HepG2 (cell line): ENCODE measurements at places on chromosomes 12 and 14. TPM values are rescaled to one million over a fixed set of nuclear protein-coding genes. Genes with fewer than 3 reads are reported as not detected.

DNA sequence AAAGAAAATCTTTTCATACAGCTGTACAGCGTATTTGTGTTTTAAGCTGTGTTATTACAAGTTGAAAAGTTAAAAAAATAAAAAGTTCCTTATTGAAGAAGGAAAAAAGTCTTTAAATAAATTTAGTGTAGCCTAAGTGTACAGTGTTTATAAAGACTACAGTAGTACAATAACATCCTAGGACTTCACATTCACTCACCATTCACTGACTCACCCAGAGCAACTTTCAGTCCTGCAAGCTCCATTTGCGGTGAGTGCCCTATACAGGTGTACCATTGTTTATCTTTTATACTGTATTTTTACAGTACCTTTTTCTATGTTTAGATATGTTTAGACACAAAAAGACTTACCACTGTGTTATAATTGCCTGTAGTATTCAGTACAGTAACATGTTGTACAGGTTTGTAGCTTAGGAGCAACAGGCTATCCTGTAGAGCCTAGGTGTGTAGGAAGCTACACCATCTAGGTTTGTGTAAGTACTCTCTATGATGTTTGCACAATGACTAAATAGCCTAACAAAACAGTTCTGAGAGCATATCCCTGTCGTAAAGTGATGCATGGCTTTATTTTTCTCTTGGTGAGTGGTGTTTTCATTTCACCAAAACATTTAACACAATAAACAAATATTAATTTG, 275.2 kb downstream of the DACT1 start:
- DNase-seq, result no peak

DNA sequence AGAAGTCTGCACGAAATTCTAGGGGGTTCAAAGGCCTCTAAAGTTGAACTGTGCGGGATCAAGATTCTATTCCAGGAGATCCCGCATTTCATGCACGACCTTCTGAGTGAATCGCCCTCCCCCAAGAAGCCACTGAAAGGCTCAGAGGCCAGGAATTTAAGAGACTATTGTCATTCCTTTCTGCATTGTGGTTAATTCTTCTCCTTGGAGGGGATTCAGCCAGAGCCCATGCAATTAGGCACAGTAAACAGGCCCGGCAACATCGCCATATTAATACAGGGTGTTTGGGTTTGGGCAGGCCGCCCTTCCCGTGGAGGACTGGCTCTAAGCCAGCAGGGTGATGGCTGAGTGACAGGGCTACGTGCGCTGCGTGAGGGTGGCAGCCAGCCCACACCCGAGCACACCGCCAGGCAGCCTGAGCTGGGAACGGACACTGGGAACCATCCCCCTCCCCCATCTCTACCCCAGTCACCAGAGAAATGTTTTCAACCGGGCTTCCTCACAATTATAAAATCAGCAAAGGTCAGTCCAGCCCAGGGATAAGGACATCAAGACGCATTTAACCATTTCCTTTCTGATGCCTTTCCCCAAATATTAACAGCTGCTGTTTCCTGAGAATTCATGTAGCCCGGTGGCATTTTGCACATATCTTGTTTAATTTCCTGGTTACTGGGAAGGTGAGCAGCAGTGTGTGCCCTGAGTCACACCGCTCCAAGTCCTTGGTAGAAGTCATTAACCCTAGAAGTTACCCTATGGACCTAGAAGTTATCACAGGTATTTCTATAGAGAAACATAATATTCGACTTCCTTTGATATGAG, 12.5 kb downstream of the EGLN3 start:
- DNase-seq, result peak; percentile 49

DNA sequence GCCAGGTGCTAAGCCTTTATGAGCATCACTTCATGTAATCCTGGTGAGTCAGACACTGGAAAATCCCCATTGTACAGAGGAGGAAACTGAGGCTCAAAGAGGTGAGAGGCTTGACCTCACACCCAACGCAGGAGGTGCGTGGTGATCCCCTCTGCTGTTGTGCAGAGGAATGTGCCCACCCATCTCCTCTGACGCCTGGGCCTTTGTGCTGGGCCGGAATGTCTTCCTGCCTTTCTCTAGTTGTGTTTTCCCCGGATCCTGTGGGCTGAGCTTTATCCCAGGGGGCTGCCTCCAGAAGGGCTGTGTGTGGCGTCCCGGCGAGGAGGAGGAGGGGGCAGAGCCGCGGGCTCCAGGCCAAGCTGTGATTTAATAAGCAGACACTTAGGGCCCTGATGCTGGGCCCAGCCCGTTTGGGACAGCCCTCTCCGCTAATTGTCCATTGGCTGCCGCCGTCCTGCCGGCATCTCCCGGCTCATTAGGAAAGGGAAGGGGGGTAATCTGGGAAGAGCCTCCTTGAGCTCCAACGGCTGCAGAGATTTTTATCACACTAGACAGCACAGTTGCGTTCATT, 653.6 kb downstream of the MED13L start:
- DNase-seq, result no peak

GRCh38 chr12:113130457-113131135, 5.0 kb downstream of the RASAL1 start:
- DNase-seq, result peak; percentile 29

DNA sequence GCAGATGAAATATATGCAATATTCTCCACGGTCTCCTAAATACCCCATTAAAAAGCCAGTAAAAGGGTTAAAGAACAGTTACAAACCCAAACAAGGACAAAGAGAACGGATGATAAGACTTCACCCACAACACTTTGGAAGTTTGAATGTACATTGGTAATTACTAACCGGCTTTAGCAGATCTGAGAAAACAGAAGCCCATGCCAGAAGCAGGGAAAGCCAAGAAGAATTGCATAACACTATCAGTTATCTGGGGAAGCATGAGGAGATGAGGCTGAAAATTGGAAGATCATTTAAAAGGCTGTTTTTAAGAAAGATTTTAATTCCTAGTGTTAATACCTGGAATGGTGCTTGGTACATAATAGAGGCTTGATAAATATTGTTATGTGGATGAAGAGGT, 55.6 kb upstream of the MYBPC1 start:
- no peak for DNase-seq

DNA sequence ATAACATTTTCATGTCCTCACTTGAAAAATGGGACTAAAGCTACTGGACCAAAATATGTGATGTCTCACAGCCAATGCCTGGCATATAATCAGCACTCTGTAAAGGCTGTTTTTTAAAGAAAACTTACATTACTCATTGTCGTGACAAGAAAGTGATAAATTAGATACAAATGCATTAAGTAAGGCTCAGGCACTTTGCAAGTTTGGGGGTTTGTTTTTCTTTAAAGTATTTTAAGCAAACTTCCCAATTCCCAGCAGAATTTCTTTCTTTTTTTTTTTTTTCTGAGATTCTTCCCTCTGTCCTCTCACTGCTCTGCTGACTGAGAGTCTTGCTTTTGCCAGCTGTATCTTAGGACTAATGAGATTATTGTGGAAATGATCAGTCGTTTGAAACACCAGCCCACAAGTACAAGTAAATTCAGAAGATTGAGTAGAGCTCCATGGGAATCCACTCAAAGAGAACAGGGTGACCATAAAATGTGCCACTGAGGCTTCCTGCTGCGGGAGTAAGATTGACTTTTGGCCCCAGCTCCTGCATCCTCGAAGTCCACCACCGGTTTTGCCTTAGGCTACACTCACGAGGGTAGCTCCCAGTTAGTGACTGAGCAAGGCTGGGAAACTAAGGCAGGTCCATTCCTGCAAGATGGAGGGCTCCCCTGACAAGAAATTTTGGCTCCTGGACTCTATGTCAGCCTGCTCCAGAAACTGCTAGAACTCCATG, 82.8 kb downstream of the TMTC1 start:
- DNase-seq, result no peak

- no peak for DNase-seq
Measured at GRCh38 chr14:39109893-39110715, 4.0 kb upstream of the GEMIN2 start.

GRCh38 chr14:23080474-23080873, 14.5 kb downstream of the ACIN1 start:
- no peak for DNase-seq

GRCh38 chr14:41993687-41994086, 387.0 kb downstream of the LRFN5 start:
- no peak for DNase-seq

- DNase-seq, result peak; percentile 4
Measured at GRCh38 chr12:100346660-100347059, 10.2 kb upstream of the SLC17A8 start.

GRCh38 chr12:111093428-111094142, 173.2 kb upstream of the MYL2 start:
- DNase-seq, result no peak

CORO1C gene
- 73.7 and 128 TPM in 2 replicates for total RNA-seq
